ENCODE measurements at places on chromosomes 7 and 10.

DNA sequence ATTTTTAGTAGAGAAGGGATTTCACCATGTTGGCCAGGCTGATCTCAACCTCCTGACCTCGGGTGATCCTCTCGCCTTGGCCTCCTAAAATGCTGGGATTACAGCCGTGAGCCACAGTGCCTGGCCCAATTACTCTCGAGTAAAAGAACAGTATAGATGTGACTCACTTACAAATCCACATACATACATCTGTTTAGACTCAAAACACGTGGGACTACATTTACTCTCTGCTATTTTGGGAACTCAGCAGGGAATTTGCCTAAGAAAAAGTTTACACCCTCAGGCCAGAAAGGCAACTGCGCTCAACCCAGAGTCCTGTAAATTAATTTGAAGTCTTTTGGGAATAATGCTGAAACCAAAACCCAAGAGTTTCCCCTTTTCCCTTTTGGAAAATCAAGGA is 289.7 kb downstream of the KLF6 start:
- no peak for DNase-seq

DNA sequence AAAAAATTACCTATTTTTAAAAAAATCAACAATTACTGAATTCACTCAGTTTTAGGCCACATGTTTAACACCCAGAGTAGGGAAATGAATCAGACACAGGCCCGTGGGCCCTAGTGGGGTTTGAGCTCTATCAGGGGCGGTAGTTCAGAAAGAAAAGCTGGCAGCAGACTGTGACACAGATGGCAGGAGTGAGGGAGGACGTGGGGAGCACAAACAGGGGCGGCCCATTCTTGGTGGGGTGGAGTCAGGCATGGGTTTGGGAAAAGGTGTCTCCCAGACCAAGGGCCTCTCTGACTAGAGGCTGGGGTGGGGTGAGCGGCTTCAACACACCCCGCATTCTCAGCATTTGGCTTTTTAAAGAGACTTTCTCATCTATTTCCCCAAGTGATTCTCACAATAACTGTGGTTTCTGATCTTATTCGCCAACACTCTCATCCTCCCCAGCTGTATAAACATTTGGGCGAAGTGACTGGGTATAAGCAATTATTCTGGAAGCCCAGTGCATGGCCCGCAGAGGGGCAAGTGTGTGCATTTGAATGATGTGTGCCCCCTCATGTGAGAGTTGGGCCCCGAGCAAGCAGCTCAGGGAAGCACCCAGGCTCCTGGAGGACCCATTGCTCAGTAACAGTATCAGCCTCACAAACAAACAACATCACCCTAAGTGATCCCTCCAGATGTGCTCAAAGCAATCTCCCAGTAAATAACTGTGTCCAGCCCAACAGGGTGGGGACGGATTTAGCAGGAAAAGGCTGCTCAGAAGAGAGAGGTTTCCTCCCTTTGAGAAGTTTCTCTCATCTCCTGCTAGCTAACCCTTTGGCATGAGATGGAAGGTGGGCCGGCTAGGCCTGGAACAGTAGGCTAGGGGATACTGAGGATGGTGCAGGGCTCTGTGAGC is 437.6 kb upstream of the ZMIZ1 start:
- DNase-seq = no peak

DNA sequence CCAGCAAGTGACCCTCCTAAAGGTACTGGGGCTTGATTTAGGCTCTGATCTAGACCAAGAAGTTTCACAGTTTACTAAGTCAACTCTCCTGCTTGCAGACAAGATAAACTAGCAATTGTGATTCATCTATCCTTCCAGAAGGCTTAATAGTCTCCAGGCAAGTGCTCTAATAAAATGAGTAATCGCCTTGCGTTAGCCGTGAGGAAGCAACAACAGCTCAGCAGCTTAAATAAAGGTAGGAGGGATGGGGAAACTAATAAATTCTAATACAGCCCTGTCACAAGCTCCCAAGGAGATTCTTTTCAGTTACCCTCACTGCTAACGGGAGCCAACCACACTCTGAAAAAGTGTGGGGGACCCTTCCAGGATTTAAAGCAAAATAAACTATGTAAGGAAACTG is 48.4 kb downstream of the FRMD4A start:
- no peak for DNase-seq

- DNase-seq = no peak
Measured at GRCh38 chr7:97422046-97422445, 304.5 kb downstream of the SDHAF3 start.

GRCh38 chr7:95596198-95597063 is at the start of gene PDK4:
Gene PDK4 (minus strand): TSS chr7:95596516. CDS start chr7:95596293, 223 bp downstream.
- peak; percentile 93 for DNase-seq

- DNase-seq = no peak
Measured at GRCh38 chr10:121187391-121187790, 336.2 kb downstream of the WDR11 start.

- peak; percentile 20 for DNase-seq
Measured at GRCh38 chr10:28432210-28432676, 100.7 kb upstream of the WAC start.

DNA sequence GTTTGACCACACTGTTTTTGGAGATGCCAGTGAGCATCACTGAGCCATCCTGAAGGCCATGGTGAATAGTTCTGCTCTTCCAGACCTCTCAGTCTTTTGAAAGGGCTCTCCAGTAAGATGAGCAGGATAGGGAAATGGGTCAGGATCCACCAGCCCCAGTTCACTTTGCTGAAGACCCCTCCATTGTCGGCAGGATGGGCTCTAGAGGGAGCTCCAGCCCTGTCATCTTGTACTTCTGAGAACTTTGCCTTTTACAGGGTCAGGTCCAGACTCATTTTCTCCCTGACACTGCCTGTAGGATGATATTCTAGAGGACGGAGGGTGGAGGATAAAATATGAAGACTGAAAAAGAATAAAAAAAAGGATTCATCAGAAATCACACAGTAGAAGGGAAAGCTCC is 13.1 kb downstream of the LHFPL3 start:
- no peak for DNase-seq

- no peak for DNase-seq
Measured at GRCh38 chr10:91190876-91191583, 29.4 kb upstream of the PCGF5 start.

GRCh38 chr7:143439866-143440265 is 3.4 kb upstream of the TAS2R60 start:
- no peak for DNase-seq

- DNase-seq = no peak
Measured at GRCh38 chr10:103620891-103621782, 127.6 kb downstream of the NEURL1 start.

GRCh38 chr7:24769014-24769830 is 12.0 kb upstream of the GSDME start:
- DNase-seq = no peak

DNA sequence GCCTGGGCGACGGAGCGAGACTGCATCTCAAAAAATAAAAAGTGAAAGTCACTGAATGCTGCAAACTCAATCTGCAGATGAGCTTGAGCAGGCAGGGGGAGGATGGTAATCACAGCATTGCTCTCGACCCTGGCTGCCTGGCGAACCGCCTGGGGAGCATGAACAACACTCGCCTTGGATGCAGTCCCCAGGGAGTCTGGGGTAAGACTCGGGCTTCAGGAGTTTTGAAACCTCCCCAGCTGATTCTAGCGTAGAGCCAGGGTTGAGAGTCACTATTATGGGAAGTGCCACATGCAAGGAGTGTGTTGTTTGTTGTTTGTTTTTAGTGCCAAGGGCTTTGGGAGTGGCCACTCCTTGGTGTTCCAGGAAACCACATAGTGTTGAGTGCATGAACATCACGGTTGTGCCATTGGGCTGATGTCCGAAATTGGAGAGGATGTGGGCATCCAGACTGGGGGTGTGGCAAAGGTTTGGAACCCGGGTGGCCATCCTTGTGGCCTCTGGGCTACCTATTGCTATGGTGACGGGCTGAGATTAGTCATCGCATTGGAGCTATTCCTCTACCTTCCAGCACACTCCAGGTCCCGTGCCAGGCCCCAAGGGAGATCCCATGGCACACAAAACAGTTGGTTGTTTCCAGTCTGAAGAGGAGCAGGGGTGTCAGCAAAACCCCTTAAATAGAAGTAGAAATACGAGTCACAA is 92.6 kb downstream of the RGS10 start:
- DNase-seq = no peak

DNA sequence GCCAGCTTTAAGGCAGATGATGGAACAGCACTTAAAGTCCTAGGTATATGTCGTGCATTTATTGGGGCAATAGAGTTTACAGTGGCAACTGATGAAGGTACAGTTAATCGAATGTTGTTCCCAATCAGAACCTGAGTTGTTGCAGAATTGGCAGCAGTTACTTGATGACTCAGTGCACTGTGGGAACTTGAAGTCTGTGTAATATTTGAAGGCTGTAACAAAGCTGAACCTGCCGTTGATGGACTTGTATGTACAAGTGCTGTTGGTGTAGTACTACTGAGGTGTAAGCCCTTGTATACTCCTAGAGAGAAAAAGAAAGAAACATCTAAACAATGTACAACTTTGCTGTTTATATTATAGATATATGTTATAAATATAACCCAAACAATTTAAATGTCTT is 75.3 kb downstream of the EPC1 start:
- DNase-seq = no peak

DNA sequence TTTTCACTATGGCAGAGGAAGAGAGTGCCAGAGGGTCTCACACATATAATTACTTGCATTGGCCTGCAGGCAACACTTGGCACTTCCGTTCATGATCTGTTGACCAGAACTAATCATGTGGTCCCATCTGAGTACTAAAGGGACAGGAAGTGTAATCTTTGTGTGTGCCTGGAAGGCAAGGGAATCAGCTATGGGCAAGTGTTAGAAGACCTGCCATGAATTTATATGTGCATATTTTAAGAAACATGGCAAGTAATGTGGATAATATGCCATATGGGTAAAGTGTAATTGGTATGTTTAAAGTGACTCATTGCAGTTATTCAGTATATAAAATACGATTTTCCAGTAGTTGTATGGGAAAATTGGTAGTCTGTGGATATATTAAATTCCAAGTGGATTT is 46.1 kb downstream of the CCSER2 start:
- no peak for DNase-seq

- no peak for DNase-seq
Measured at GRCh38 chr10:77784856-77785255, 141.7 kb downstream of the DLG5 start.

DNA sequence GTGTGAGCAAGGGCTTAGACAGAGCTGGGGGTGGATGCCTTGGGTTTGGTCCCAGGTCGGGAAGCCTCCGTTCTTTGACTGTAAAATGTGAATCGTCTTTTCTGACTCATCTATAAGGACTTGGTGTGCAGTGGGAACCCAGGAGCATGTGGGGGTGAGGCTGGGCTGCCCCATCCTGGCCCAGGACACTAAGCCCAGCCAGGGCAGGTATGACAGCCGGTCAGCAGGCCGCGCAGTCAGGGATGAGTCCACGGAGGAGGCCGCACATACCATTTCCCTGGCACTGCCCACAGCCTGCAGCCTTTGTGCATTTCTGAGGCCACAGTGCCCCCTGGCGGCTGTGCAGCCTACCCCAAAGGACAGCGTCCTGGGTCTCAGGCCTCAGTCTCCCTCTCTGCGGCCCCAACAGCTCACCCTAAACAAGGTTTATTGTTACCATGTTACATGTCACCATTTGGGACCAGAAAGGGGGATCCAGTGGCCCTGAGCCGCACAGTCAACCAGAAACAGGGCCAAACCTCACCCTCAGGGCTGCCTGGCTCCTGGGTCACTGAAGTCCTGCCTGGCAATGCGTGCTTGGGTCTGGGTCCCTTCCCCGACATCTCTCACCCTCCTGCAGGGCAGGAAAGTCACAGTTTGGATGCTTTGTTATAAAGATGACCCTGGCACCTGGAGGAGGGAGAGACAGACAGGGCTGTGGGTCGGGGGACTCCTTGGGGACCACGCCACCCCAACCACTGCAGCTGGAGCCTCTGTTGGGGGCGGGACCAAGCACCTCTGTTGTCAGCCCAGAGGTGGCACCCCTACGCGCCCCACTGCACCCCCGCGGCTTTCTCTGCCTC is 14.4 kb upstream of the SH2B2 start:
- peak; percentile 83 for DNase-seq

- DNase-seq = no peak
Measured at GRCh38 chr10:52409928-52410327, 95.8 kb downstream of the DKK1 start.

GRCh38 chr10:70267161-70267933 is 16.5 kb downstream of the NPFFR1 start:
- DNase-seq = no peak

GRCh38 chr10:103889121-103889720 is 28.8 kb downstream of the STN1 start:
- no peak for DNase-seq

- no peak for DNase-seq
Measured at GRCh38 chr7:2086229-2086628, 146.5 kb downstream of the MAD1L1 start.

- no peak for DNase-seq
Measured at GRCh38 chr7:77687747-77688144, 8.5 kb upstream of the RSBN1L start.
